Memory B cell (primary cell): ENCODE measurements at places on chromosomes 16 and 17.

DNA sequence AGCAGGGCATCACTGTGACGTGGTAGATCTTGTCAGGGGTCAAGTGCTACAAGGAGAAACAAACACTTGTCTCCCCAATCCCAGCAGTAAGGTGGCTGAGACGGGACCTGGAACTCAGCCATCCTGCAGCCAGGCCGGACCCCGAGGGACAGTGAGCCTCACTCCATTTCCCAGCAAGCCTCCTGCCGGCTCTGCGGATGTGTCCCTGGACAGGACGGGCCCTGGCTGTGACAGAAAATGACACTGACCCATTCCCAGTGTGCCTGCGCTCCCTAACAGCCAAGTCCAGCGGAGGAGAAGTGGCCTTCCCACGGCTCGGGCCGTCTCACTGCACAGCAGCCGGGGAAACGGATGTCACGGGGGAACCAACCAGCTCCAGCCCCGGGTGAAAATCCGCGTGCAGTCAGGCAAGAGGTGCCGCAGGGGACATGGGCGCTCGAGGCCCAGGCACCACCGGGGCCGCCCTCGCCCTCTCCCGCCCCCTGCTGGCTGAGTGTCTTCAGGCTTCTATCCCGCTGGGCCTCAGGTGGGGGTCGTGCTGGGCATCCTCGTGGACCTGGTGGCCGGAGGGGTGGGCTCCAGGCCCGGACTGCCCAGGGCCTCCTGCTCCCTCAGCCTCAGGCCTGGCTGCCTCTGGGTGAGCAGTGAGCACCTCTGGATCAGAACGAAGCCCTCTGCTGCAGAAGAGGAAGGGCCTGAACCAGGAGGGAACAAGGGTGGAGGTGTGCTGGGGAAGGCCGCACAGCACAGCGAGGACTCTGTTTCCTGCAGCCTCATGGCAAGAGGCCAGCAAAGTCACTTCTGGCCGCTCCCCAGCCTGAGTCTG, 6.7 kb downstream of the HAGHL start:
- no peak for DNase-seq

DNA sequence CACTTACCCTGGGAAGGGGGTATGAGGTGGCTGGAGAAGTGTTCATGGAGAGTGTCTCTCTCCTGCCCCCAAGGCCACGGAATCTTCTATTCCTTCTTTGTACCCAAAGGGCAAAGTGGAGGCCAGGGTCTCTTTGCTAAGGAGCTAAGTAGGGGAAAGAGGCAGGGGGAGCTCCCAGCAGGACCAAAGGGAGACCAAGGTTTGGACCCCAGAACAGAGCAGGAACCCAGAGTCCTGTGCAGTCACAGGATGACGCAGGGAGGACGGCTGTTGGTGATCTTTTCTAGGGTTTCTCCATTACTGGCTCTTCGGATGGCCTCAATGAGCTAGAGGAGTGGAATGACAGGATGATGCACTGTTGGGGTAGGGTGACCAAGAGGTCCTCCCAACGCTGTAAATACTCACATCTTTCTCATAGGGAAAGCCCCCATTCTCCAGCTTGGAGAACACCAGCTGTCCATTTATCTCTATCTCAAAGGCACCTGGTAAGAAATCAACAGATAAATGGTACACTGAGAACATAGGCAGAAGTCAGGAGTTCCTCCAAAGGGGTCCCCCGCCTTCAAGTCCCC, 966 bp downstream of the MIEN1 start:
- no peak for DNase-seq

- DNase-seq, result no peak
These were observed 3.7 kb upstream of the SRCIN1 start for GRCh38 chr17:38609280-38610031.

DNA sequence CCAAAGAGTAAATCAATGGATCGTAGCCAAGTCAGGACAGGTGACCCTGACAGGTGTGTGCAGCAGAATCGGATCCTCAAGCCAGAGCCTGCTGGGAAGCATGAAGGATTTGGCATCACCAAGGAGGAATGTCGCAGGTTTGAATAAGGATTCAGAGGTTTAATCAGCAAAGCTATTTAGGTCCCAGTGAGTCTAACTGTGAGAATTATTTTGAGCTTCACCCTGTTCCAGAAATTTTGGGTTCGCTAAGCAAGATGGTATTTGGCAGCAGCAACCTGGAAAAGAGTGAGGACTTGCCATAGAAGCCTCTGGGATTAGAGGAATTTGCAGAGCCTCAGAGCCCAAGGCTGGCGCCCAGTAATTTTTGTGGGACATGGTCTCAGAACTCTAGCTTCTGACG, 173.0 kb downstream of the CCDC182 start:
- DNase-seq, result no peak

DNA sequence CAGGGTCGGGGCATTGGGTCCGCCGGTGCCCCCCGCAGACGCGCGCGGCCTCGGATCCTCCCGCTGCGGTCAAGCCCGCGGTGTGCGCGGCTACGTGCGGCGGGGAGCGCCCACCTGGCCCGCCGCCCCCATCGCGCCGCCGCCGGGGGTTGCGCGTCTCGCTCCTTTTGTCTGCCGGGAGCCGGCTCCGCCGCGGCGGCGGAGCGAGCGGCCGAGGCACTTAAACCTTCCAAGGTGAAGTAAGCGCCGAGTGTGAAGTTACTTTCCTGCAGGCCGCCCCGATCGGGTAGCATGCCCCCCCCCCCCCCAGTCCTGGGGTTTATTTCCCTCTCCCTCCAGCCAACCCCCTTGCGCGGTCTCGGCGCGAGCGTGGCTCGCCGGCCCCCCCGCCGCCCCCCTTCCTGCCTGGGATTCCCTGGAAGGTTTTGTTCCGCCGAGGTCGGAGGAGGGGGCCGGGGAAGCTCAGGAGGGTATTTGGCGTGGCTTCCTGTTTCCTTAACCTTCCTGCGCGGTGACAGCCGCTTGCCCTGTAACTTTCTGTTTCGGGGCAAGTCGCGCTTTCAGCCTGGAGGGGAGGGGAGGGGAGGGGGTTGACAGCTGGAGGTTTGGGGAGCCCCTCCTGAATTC, 56.6 kb upstream of the GSE1 start:
- peak; percentile 45 for DNase-seq

DNA sequence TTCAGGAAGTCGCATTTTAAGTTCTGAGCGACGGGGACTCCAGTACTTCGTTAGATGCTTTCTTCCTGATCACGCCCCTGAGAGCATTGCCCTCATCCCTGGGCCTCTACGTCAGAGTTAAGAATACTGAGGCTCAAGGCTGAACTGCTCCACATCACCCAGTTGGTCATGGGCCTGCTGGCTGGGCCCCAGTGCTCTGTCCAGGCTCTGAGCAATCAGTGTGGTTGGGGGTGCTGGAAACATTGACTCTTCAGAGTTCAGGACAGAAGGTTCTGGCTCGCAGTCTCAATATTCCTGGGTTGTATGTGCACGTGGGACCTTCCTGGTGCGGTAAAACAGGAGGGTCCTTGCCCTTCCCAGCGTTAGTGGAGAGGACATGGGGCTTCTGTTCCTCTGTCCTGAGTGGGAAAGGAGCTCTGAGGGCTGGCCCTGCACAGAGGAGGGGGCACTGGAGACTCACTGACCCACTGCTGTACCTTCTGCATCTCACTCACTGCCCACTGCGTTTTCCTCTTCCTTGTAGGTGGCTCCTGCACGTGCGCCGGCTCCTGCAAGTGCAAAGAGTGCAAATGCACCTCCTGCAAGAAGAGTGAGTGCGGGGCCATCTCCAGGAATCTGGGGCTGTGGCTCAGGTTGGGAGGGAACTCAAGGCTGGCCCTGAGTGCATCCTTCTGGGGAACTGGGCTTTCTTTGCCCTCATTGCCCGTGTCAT, 518 bp downstream of the MT1E start:
- DNase-seq, result no peak

DNA sequence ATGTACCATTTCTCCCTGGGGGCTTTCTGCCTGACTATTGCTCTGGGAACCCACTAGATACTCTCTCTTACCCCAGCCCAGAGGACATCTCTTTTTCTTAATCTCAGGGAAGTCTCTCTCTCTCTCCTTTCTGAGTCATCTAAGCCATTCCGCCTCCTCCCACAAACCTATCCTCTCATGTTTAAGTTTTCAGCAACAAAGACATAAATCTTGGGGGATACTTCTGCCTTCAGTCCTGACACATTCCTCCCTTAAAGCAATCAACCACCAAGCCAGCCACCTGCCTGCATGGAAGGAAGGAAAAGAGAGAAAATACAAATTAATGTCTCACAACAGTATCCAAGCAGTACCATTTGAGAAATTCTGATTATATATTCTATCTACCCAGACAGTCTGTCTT, 128.8 kb downstream of the HS3ST2 start:
- no peak for DNase-seq

DNA sequence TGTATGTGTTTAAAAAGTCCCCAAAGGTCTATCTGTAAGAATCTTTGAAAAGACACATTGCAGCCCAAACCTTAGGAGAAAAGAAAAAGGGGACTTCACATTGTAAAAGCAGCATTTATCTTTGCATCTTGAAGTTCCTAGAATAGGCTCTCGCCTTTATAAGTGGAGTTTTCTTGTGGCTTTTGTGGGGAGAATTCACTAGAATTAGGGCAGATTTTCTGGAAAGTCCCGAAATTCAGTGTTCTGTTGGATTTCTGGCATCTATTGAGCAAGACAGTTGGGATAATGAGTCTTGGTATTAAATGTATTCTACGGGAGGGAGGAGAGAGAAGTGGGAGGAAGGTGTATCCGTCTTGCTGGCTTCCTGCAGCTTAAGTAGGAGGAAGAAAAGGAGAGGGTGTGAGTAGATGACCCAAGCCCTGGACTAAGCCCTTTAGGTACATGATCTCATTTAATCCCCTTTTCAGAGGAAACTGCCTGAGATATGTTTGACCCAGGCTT, 62.6 kb downstream of the PRKCA start:
- DNase-seq, result no peak

DNA sequence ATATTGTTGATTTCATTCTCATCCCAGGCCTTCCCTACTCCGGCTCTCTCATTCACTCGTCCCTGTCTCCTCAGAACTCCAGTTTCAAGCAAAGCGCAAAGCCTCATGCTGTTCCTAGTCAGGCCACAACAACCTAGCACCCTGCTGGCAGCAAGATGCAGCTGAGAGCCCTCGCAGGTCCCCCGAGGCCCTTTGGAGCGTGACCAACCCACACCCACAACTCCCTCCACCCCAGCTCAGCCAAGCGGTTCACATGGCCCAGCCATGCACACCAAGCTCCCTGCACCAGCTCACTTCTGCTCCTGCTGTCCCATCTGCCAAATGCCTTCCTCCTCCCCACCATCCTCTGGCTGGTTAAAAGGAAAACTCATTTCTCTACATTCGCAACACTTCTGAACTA, 195.8 kb downstream of the IRX5 start:
- DNase-seq, result no peak

GRCh38 chr16:54750249-54750648, 180.4 kb upstream of the IRX5 start:
- DNase-seq, result no peak

DNA sequence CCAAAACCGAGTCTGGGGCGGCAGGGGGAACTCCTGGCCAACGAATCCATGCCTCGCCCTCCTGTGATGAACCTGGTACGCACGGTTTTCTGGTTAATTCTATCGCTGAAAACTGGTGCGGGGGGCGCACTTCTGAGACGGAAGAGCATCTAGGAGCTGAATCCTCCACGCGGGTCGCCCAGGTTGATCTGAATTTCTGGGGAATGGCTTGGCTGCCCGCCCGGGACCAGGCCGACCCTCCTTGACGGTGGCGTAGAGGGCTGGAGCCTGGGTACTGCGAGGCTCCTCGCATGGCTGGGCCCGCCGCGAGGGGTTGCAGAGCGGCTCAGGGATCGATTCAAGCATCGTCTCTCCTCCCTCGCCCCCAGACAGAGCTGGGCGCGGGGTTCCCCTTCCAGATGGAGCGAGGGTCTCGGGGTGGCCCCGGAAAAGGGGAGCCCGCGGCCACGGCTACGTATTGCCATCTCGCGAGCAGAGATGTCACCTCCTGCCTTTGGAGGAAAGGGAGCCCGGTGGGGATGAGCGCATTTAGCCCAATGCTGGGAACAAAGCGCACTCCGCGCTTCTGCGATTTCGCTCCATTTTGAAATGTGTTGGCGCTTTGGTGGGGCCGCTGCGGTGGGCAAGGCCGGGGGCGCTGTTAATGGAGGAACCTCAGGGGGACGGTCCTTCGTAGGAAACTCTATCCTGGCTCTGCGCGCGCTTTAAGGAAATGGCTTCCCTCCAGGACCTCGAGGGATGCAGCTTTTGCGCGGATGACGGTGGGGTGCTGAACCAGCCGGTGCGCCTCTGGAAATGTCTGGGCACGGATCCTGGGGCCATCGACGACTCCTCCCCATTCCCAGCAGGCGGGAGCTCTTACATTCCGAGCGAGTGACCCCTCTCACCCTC, 2.7 kb downstream of the MAPT start:
- DNase-seq, result no peak

DNA sequence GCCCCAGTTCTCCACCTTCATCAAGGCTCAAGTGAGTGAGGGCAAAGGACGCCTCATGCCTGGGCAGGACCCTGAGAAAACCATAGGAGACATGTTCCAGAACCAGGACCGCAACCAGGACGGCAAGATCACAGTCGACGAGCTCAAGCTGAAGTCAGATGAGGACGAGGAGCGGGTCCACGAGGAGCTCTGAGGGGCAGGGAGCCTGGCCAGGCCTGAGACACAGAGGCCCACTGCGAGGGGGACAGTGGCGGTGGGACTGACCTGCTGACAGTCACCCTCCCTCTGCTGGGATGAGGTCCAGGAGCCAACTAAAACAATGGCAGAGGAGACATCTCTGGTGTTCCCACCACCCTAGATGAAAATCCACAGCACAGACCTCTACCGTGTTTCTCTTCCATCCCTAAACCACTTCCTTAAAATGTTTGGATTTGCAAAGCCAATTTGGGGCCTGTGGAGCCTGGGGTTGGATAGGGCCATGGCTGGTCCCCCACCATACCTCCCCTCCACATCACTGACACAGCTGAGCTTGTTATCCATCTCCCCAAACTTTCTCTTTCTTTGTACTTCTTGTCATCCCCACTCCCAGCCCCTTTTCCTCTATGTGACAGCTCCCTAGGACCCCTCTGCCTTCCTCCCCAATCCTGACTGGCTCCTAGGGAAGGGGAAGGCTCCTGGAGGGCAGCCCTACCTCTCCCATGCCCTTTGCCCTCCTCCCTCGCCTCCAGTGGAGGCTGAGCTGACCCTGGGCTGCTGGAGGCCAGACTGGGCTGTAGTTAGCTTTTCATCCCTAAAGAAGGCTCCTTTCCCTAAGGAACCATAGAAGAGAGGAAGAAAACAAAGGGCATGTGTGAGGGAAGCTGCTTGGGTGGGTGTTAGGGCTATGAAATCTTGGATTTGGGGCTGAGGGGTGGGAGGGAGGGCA, 9.7 kb downstream of the FKBP10 start:
- DNase-seq, result no peak

GRCh38 chr17:248337-249235, 67.1 kb upstream of the DOC2B start:
- no peak for DNase-seq

- DNase-seq, result no peak
These were observed 194.3 kb downstream of the ZNF423 start for GRCh38 chr16:49661465-49662187.
